GOT3 (cell line): ENCODE measurements at places on chromosomes 6 and 20.

GRCh38 chr6:130240232-130240631, 17.5 kb upstream of the SAMD3 start:
- DNase-seq, result no peak

GRCh38 chr6:41683273-41683522, 44.9 kb downstream of the MDFI start:
- DNase-seq, result no peak

DNA sequence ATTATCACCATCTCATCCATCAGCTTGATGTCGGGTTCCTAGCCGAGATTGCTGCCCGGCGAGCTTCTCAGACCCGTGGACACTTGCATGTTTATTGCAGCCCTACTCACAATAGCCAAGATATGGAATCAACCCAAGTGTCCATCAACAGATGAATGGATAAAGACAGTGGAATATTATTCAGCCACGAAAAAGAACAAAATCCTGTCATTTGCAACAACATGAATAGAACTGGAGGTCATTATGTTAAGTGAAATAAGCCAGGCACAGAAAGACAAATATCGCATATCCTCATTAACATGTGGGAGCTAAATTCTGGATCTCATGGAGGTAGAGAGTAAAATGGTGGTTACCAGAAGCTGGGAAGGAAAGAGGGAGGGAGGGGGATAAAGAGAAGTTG, 49.1 kb upstream of the SLC2A12 start:
- DNase-seq, result no peak

- DNase-seq, result no peak
These were observed 79.1 kb upstream of the ANKEF1 start for GRCh38 chr20:9955646-9956045.

GRCh38 chr6:161961046-161961445, 687.2 kb upstream of the AGPAT4 start:
- no peak for DNase-seq

DNA sequence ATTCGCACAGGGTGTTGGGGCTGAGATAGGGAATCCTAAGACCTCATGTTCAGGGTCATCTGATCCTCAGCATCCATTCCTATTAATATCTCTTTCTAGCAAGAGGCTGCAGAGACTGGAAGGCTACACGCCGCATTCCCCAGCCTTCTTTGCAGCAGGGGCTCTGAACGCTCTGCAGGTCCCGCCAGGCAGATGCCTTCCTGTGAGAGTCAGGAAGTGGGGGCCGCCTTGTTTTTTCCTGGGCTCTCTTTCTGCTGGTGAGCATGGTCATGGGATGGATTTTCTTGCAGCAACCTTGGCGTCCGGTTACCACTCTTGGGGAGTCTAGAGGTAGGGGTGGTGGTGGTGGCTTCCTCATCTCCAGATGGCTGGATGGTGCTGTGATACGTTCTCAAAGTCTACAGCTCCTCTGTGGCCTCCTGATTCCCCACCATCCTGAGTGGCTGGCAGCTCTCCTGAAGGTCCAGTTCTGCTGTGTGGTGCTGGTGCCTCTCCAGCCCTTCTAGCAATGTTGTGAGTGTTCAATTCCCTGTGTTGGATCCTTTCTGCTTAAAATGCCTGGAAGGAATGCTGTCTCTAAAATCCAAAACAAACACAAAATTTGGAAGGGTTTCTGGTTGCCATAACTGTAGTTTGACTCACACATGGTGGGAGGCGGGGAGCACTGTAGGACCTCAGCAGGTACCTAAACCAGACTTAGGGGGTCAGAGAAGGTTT, 111.9 kb downstream of the CEBPB start:
- no peak for DNase-seq

DNA sequence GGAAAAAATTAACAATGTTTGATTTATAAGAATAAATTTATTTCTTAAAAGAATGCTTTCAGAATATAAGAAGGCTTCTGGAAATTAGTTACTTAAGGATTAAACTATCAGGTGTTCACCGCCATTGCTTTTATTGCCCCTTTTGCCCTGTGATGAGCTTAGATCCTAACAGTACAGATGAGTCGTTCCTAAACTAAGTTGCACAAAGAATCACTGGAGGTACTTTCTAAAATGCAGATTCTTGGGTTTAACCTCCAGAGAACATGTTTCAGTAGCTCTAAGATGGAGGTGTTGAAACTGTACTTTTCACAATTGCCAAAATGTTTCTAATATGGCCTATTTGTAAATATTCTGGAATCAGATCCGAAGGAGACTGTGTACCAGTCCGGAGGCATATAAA, 211.9 kb downstream of the GMDS start:
- DNase-seq, result no peak

DNA sequence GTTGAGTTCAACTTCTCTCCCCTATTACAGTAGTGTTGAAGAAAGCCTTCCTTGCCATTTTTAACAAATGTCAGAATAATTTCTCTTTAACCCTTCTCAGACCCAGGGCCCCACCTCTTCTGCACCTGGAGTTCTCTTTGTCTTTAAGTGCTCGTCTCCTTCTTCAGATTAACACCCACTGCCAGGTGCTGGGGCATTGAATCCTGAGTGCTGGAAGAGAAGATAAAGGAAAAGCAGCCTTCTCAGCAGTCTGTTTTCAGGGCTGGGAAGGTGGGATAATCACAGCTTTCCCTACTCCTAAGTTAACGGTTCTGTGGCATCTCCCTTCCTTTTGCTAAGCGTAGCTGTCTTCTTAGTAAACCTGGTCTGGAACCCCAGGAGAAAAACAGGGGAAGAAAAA, 114.6 kb upstream of the TAB2 start:
- DNase-seq, result no peak

DNA sequence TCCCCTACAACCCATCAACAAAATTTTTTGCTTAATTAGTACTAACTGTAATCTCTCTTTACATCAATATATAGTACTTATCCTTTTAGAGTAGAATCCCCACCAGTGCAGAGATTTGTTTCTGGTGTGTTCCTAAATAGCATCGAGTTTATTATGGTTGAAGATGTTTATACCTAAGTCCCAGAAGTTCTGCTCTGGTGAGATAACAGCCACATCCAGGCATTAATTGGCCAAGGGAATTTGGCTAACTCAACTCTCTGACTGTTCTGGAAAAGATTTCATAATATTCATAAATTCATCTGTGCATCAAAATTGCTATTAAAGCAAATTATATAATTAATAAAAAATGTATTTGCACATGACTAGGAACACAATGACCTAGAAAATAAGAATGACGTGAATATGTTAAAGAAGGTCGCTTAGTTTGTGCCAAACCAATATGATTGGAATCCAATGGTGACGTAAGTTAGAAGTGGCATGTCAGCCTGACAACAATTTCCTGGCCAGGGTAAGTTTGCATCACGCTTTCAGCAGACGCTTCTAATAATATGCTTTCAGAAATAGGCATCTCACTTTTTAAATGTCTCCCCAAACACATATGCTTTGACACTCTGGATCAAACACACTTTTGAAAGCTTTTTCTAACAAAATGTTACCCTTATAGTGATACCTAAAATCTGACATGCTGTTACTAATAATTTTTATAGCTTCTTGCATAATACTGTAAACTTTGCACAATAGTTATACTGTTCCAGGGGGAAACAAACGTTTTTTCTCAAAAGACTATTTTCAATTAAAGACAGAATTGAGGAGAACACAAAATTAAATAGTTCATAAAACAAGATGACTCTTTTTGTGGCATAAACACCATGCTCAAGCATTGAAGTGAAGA, 236.7 kb downstream of the TENT5A start:
- no peak for DNase-seq

DNA sequence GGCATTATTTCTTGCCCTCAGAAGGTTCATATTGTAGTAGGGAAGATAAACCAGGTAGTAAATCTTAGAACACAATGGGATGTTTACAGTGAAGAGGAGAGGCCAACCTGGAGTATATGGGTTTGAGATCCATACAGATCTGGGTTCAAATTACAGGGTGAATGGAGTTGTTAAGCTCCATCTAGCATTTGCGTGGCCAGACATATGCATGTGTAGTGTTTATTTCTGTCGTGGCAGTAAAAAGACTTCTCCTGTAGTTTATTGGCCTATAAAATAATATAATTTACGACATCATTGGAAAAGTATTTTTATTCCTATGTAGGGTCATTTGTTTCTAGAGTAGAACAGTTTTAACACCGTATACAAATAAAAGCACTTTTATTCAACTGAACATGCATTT, 25.2 kb upstream of the TULP4 start:
- DNase-seq, result no peak

DNA sequence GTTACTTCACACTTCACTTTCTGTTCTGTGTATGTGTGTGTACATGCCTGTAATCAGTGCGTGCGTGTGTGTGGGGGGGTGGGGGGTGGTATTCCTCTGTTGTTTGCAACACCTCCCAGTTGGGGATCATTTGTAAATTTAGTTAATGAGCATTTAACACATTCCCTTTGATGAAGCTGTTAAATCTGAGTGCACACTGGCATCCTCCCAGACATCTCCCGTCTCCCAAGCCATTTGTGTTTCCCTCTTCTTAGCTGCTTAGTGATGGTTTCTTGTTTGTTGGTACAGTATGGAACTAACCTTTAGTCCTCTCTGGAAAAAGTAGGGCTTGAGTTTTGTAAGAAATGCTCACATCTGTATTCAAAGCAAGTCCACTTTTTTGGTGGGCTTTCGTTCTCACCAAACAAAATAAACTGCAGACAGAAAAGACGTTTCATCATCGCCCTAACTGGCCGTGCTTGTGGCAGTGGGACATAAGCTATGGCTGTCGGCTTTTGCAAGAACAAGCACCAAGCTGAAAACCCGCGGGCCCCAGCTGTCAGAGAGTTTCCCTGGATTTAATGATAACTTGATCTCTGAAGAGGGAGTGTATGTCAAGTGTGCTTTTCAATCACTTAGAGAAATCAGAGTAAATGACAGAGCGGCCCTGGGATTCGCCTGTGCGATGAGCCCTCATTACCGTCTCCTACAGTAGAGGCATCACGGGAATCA, 54.9 kb upstream of the SASH1 start:
- DNase-seq, result no peak

- DNase-seq, result no peak
These were observed 36.8 kb downstream of the THBS2 start for GRCh38 chr6:169216830-169217229.

DNA sequence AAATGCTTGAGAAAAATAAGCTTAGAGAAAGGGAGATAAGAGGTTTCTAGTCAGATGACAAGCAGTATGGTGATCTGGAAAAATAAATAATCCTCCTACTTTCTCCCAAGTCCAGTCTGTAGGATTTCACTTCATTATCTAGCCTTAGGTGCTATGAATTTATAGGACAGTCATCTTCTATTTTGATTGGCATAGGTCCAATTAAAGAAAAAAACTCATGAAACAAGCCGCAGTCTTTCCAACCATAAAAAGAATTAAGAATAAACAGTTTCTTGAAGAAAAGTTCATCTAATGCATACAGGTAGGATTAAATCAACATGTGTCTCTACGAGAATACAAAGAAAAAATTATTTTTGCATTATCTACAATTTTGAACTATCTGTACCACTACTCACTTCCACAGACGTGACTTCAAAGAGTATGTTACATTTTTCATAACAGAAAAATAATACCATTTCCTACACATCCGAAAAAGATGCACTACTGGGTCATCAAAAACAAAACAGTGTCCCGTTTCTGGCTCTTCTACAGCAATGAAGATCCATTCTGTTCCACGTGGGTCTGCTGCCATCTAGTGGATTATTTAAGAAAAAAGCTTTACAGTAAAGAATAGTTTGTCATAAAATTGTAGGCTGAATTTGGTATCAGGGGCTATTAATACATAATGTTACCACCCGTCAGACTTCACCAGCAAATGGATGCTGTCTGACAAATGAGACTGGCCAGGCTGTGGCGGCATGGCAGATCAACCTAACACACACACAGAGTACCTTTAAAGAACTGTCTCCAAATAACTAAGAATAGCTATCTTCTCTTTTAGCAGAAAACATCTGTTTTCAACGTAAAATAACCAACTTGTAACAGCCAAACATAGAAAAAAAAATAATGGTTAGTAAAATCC, 28.9 kb downstream of the STX7 start:
- no peak for DNase-seq

DNA sequence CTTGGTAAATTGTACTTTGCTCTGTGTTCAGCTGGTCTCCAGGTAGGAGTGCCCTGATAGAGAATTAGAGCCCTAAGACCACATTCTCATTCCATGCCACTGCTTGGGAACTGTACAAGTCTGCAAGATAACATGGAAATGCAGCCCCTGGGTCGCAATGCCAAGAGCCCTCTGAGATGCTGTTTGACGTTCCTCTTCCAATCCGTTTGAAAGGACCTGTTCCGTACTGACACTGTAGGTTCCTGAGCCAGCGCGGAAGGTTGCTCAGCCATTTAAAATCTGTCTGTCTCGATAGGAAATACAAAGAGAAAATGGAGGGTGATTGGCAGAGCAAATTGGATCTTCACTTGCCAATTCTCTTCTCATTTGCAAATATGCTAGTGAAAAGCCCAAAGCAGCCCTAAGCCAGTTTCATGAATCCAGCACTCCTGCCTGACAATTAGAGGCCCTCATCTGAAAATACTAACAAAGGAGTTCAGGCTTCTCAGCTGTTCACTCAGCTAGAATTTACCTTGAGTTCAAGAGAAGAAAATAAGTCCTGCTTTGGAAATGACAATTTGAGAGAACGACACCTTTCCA, 100.6 kb upstream of the AFDN start:
- DNase-seq, result no peak

DNA sequence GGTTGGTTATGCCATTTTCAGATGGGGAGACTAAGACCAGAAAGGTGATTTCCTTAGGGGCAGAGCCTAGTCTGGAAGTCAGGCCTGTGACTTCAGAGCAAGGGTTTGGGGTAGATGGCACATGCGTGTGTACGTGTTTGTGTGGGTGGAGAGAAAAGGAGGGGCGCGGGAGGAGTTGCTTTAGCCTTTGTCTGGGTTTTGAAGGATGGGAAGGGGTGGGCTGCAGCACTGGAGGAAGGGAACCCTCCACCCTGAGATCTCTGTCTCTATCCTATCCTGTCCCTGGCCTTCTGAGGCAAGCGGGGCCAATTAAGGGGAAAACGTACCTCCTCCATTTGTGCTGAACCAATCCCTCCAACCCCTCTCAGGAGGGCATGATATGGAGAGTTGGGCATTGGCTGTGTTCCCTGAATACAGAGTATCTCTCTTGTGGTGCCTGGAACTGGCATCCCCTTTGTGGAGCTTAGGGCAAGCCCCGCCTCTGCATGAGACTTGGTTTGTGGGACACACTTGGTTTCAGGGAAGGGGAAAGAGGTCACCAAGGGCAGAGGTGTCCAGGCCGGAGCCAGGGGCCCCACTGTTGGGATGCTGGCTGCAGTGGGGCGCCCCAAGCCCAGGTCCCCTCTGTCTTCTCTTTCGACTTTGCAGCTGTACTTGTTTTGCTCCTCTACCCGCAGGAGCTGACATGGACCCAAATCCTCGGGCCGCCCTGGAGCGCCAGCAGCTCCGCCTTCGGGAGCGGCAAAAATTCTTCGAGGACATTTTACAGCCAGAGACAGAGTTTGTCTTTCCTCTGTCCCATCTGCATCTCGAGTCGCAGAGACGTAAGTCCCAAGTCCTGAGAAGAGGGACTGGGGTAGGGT, at the start of gene DBNDD2:
TSS of gene DBNDD2 (plus strand) at position 507 of the 863 bp plus-strand sequence. CDS start at position 686, 179 bp downstream.
- no peak for DNase-seq
